ENCODE measurements at places on chromosomes 12 and 14. TPM values are rescaled to one million over a fixed set of nuclear protein-coding genes. Genes with fewer than 3 reads are reported as not detected.

Gene PTHLH
- 15.4 TPM for total RNA-seq

Gene SELPLG
- 1.2 TPM for total RNA-seq

Gene AKAP5
- 0.46 TPM for total RNA-seq

Gene WASHC3
- total RNA-seq, result 29.3 TPM

Gene CFL2
- total RNA-seq, result 109 TPM

Gene CAMKK2
- 25.8 TPM for total RNA-seq

Gene KRT85
- 0.06 TPM for total RNA-seq

Data from A549 treated with Mapracorat at 1 μM for 4 hours (cell line).